NCI-H526 treated with DMSO at 0.1 percent for 48 hours (cell line): ENCODE measurements at places on chromosomes 3 and 15.

GRCh38 chr3:40387895-40388254 lies 891 bp downstream of the ENTPD3 start:
- DNase-seq, result no peak

GRCh38 chr3:43370293-43370980 lies 84.1 kb downstream of the SNRK start:
- DNase-seq, result no peak

GRCh38 chr3:3689601-3690375 lies 109.4 kb upstream of the LRRN1 start:
- DNase-seq, result no peak

GRCh38 chr3:186099178-186099577 lies 9.7 kb downstream of the ETV5 start:
- no peak for DNase-seq

DNA sequence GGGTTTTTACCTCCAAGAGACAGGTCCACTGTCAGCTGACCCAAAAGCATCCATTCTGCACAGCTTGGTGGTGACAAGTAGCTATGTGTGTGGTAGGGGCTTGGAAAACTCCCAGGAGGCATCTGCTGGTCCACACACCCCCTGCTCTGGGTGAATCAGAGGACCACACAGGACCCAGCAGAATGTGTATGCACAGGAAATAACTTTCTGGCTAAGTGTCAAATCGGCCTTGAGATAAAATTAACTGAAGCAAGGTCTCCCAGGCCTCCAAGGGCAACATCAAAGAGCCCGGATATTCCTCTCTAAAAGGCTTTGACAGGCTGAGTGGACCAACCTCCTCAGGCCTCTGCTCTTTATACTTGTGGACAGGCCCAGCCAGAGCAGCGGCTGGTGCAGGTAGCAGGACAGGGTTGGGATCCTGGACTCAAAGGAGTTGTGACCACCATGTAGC lies 66.5 kb downstream of the CTNNB1 start:
- no peak for DNase-seq
